ENCODE measurements at places on chromosomes 2 and 18.

- no peak for DNase-seq
Measured at GRCh38 chr2:159882130-159882745, 84.2 kb upstream of the CD302 start.

DNA sequence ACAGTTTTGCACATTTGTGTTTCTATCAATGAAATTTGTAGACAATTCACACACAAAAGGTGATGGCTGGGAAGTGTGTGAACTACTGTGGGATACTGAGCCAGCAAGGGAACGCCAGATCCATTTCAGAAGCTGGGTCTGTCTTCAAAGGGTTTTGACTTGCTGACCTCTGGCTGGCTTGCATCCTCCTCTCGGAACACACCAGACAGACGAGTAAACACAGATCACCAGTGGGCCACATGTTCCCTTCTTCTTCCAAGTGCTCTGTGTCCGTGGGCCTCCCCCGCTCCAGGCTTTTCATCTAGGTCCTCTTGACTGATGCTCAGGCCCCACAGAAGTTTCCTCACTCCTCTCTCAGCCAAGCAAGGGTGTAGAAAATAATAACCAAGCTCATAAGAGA lies 122.2 kb upstream of the OSR1 start:
- no peak for DNase-seq

DNA sequence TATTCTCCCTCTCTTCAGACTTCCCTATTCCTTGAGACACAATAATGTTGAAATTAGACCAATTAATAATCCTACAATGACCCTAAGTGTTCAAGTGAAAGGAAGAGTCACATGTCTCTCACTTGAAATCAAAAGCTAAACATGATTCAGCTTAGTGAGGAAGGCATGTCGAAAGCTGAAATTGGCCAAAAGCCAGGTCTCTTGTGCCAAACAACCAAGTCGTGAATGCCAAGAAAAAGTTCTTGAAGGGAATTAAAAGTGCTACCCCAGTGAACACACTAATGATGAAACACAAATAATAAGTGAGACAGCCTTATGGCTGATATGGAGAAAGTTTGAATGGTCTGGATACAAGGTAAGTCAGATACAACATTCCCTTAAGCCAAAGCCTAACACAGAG lies 115.4 kb downstream of the PXDN start:
- no peak for DNase-seq

- DNase-seq, result no peak
Measured at GRCh38 chr2:97751752-97752151, 38.4 kb downstream of the ZAP70 start.
